A172 (cell line): ENCODE measurements at places on chromosomes 1 and 21. TPM values are rescaled to one million over a fixed set of nuclear protein-coding genes. Genes with fewer than 3 reads are reported as not detected.

- peak; percentile 55 for DNase-seq
These were observed 42.4 kb downstream of the PDE9A start for GRCh38 chr21:42695697-42696380.

DNA sequence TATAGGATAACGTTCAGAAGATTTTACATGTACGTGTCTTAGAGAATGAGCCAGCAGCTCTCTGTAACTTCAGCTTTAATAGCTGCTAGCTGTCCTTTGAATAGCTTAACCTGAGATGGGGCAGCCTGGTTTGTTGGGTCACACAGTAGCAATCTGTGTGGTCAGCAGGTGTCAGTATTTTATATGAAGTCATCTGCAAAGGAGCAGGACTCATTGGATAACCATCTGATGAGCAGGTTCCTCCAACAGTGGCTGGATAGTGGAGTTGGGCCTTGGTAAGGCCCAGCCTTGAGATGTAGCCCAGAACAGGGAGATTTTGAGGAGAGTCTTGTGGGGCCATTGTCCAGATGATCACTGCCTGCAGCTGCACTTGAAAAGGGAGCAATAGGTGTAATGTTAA is 6.4 kb downstream of the GSTM5 start:
- peak; percentile 42 for DNase-seq

GRCh38 chr1:12342401-12343003 is 112.7 kb downstream of the VPS13D start:
- DNase-seq, result no peak

GRCh38 chr1:104121271-104121670 is 371.6 kb downstream of the AMY1C start:
- DNase-seq, result no peak

Gene LCE1E
- total RNA-seq, result not detected in 2 replicates

Gene CD5L
- total RNA-seq, result not detected in 2 replicates
